Activated naive CD4-positive, alpha-beta T cell treated with Interleukin-2 at 50 U/mL for 16 hours (primary cell): ENCODE measurements at places on chromosomes 4 and X.

DNA sequence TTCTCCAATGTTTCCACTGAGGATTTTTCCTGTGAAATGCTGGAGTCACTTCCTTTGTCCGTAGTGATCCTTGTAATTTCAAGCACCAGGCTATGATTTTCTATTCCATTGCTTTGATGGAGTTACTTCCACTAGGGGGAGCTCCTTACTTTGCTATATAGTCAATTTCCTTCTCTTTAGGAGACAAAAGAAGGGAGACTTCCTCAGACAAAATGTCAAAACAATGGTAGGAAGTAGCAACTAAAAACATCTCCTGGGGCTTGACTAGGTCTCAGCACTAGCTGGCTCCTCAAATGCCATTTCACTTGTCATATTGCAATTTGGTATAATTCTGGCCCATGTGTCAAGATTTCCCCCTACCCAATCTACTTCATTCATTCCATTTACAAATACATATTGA is 24.1 kb downstream of the ZCCHC12 start:
- DNase-seq, result no peak

DNA sequence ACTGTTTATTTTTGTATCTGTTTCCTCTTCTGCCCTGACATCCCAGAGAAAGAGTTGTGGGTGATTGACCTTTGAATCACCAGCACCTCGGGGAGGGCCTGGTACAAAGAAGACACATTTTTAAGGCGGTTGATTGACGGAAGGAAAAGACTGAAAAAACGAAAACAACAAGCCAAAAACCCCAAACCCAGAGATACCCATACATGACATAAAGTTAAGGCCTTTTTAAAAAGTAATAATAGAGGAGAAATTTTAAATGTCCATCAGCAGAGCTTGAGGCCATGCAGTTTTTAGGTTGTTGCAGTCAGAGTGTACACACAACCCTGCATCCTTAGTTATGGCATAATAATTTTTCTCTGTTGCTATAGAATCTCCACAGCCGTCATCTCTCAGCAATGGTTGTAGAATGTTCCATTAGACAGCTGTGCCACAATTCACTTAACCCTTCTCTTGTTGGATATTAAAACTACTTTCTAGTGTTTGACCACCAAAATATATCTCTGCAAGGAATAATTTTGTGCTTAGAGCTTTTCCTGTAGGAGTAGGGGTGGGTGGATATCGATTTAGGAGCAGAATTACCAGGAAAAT is 110.2 kb downstream of the GNL3L start:
- no peak for DNase-seq

DNA sequence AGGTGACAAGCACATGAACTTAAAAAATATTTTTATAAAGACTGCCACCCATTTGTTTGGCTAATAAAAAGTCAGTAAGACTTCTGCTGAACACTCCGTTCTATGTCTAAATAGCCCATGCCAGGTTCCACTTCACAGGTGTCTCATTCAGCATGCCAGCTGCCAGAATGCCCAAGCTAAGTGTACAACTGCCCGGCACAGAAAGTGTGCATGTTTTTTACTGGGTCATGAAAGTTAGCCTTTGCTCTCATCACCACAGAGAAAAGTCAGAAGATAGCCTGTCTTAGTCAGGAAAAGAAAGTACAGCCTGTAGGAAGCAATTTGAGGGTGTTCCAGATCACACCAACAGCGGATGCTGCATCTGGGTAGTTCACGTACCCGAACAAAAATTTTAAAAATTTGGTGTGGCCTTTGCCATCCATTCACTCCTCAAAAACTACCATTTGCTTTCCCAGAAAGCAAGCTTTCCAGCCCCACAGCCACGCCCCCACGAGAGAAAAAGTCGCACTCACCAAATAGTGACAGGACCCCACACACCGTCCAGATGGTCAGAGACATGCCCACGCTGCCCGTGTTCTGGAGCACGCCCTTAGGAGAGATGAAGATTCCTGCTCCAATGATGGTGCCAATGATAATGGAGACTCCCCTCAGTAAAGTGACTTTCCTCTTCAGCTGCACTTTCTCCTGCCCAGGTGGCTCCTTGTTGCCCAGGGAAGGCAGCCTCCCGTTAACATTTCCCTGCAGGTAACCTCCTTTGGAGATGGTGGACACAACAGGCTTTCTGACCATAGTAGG is 671 bp downstream of the SLC7A11 start:
- DNase-seq, result no peak

DNA sequence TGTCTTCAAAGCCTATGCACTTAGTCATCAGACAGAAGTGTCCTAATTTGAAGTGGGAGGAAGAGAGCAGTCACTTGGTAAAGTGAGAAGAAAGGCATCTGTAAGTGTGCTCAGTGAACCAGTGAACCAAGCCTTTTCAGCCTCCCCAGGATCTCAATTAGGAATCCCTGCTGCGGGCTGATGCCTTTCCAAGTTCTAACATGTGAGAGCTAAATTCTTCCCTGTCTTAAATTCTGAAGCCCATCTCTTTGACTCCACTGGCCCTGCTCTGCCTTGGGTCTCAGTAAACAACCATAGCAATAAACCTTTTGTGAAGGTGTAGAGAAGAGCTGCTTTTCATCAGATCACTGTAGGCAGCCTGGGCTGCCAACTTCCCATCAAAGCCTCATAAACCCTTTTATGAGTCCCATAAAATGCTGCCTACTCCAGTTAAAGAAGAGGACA is 701.2 kb upstream of the LCORL start:
- DNase-seq, result no peak

GRCh38 chrX:43840265-43840664 is 42.0 kb downstream of the MAOB start:
- no peak for DNase-seq

DNA sequence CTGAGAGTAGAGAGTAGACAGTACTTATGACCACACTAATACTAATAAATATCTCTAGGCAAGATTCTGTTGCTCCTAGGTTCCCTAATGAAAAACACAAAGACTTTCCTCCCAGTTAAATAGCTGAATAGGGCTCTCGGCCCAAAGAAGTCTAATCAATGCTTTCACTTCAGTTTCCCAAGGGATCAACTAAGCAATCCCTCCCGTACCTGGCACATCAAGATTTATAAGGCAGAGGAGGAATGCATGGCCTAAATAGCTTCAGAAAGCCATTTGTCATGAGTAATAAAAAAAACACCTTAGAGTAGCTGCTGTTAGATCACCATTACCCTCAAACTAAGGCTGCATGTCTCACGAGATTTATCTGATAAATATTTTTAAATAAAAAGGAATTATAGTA is 56.8 kb upstream of the EXOC1L start:
- DNase-seq, result no peak

GRCh38 chr4:20847124-20847747 is 147.0 kb downstream of the PACRGL start:
- no peak for DNase-seq

DNA sequence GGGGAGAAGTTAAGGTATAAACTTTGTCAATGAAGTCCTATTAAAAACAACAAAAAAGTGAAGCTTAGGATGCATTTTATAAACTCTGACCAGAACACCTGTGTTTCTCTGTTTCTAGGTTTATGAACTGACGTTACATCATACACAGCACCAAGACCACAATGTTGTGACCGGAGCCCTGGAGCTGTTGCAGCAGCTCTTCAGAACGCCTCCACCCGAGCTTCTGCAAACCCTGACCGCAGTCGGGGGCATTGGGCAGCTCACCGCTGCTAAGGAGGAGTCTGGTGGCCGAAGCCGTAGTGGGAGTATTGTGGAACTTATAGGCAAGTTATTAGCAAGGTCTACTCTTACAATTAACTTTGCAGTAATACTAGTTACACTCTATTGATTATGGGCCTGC is 46.6 kb downstream of the HTT start:
- DNase-seq, result no peak

GRCh38 chr4:153773236-153773690 is 13.4 kb upstream of the RNF175 start:
- no peak for DNase-seq

DNA sequence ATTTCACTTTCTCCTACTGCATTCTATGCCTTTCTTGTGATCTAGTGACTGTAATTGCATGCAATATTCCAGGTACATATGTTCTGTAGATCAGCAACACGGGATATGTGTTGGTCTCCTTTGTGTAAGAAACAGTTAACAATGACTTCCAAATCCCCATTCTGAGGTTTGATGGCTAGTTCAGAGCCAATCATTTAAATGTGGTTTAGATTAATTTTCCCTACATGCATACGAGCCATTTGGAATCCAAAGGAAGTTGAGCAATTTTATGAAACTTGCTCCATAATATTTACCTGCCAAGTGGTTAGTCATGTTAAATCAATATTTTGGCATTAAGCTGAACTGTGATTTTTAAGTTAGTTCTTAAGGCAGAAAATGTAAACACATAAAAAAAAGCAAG is 172.8 kb upstream of the DCAF12L2 start:
- no peak for DNase-seq

DNA sequence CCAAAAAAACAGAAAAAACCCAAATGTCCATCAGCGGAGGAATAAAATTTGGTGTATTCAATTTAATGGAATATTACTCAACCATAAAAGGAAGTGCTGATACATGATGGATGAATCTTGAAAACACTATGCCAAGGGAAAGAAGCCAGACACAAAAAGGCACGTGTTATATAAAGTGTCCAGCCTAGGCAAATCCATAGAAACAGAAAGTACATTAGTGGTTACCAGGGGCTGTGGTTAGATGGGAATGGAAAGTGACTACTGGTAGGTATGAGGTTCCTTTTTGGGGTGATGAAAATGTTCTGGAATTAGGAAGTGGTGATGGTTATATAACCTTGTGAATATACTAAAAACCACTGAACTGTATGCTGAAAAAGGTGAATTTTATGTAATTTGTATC is 3.5 kb upstream of the CDKL2 start:
- no peak for DNase-seq

DNA sequence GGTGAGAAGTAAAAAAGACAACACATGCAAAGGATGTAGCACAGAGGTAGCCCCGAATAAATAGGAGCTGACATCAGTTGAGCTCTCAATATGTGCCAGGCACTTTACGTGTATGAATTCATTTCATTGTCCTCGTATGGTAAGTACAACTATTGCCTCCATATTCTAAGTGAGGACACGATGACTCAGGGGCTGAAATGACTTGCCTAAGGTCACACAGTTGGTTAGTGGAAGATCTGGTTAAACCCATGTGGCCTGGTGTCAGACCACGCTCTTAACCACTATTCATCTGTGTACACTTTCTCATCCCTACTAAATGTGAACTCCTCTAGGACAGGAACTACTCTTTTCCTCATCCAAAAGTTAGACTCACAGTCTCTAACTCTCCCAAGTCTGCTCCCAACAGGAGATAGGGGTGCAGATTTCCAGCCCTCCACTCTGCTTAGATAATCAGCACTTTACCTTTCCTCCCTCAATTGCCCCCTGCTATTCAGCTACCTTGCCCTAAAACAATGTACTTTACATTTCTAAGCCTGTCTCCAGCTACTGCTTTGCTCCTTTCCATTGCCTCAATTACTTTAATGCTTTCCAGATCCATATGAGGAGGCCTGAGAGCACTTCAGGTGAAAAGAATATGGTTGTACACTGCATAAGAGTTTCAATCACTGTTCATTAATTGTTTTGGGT is 58.8 kb upstream of the LHFPL1 start:
- DNase-seq, result peak; percentile 2

GRCh38 chr4:148831945-148832344 is 389.7 kb upstream of the NR3C2 start:
- DNase-seq, result no peak

DNA sequence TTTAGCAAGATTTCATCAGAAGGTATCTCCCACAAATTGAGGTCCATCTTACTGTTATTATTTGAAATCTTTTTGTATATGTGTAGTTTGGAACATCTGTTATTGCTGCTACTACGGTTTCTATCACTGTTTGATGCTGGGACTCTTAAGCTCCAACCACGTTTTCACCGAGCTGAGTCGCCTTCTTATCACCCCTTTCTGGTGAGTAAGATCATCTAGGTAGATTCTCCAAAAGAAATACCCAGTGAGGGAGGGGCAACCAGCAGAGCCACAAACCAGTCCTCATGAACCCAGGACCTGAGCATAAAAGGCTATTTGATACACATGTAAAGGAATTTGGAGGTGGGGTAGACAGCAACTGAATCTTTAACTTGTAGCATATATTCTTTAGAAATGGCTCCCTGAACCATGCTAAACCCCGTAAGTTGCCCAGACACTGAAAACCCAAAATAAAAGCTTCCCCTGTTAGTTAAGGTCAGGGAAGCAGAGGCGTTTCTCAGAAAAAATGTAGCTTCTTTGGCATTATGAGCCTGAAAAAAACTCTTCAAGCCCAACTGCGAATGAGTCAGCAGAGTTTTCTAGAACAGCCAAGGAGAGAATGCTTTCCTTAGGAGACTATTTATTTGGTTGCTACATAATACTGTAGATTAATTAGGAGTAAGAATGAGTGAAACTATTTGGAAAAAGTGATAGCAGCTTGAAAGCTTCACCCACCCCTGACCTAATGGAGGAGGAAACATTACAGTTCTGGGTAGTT is 53.8 kb upstream of the ATXN3L start:
- DNase-seq, result no peak

DNA sequence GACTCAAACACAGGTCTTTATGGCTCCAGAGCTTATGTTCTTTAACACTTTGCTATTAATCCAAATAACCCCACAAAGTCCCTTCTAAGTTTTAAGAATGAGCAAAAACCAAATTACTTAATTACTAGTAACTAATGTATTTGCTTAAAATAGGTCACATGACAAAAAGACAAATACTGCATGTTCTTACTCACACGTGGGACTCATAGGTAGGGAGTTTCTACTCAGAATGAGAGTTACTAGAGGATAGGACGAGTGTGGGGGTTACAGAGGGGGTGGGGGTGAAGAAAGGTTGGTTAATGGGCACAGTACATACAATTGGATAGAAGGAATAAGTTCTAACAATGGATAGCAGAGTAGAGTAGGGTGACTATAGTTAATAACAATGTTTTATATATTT is 5.8 kb downstream of the RPS6KA3 start:
- DNase-seq, result no peak

DNA sequence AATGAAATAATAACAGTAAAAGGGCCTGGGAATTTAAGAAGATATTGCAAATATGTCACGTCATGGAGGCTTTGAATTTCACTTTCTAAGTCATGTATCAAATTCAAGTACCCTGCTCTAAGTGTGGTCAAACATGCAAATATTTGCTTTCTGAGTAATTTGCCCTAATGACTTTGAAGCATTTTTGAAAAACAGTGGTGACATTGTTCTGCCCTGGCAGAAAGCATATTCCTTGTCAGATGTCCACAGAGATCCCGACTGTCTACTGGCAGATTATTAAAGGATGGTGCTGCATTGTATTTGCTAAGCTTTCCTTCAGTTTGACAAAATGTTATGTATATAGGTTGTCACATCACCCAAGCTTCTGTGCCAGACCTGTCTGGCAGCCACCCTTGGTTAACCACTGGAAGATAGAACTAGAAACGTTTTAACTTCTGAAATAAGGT is 92.5 kb downstream of the ANK2 start:
- no peak for DNase-seq

GRCh38 chrX:10199212-10199611 is 42.4 kb downstream of the CLCN4 start:
- DNase-seq, result no peak
